ENCODE measurements at places on chromosomes 12 and 14.

DNA sequence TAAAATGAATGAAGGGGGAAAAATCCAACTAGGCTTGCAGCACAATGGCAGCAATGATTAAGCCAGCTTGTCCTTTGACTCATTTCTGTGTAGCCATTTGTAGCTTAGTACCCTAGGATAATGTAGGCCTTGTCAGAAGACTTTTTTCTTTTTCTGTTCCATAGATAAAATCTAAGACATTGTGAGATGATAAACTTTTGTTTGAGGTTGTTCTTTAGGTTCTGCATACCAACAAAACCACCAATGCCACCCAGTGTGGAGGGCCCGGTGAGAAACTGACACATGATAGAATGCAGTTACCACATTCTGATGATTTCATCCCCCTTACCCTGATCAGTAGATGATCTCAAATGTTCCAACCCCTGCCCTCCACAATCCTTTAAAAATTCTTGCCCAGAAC lies 6.6 kb upstream of the KLRD1 start:
- no peak for DNase-seq

DNA sequence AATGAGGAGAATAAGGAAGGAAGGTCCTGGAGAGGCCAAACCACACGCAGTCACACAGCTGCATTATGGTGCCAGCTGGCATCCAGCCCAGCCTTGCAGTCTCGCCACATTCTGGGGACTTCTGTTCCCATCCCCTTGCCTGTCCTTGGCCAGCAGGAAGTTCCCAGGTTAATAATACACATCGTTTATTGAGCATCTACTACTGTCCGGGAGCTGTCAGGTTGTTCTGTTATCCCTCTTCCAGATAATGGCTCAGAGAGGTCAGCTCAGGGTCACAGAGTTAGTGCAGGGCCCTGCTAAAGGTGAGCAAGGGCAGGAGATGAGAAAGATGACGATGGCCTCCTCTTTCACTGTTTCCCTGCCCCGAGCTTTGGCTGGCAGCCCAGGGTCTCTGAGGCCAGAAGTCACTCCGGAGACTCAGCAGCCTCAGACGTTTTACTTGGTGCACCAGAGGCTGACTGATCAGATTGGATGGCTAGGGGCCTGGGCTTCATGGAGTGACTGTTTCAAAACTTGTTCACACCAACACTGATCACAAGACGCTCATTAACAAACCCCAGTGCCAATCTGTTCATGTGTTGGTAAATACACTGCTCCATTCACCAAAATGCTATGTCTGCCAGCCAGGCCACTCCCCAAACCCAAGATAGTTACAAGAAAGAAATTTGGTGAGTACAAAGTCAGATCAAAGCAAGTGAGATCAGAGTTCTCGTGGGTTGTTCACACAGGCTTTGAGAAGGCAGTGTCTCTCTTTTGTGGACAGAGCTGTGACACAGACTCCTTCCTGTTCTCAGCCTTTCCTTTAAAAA lies 79.2 kb downstream of the B4GALNT3 start:
- no peak for DNase-seq

GRCh38 chr14:106044949-106045596 lies 518.7 kb downstream of the TMEM121 start:
- no peak for DNase-seq

- no peak for DNase-seq
Measured at GRCh38 chr12:43111608-43112007, 440.4 kb downstream of the ADAMTS20 start.

DNA sequence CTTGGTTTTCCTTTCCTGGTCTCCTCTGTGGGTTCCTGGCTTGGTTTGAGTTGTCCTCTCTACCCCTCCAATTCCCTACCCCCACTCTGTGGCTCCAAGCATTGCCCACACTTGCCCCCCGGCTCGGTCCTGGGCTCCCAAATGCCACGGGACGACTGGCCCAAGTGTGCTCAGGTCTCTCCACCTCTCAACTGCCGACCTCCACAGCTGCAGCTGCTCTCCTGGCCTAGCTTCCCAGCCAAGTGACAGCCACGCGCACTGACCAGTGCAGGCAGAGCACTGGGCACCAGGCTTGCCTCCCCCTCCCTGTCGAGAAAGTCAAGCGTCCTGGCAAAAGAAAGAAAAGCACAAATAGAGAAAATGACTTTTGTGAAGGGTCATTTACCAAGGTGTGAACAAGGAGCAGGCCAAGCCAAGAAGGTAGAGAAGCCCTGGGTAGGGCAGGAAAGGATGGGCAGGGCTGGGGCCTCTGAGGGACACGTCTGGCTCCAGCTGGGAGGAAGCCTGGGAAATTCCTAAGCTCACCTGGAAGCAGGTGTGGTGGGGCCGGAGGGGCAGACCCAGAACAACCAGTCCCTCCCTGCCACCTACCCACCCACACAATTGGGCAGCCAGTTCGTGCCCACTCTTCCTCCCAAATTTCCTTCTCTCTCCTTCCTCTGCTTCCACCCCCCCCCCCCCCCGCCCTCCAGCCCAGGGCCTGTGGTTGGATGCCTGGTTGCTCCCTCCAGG lies 1.8 kb upstream of the CEP170B start:
- DNase-seq: no peak

GRCh38 chr14:81519200-81520011 lies 14.2 kb downstream of the SEL1L start:
- DNase-seq: no peak

GRCh38 chr14:100065942-100066574 lies 836 bp downstream of the EVL start:
- DNase-seq: no peak

GRCh38 chr14:55929136-55929535 lies 189.1 kb upstream of the PELI2 start:
- peak; percentile 17 for DNase-seq

- DNase-seq: no peak
Measured at GRCh38 chr14:57814726-57815125, 51.2 kb downstream of the SLC35F4 start.

DNA sequence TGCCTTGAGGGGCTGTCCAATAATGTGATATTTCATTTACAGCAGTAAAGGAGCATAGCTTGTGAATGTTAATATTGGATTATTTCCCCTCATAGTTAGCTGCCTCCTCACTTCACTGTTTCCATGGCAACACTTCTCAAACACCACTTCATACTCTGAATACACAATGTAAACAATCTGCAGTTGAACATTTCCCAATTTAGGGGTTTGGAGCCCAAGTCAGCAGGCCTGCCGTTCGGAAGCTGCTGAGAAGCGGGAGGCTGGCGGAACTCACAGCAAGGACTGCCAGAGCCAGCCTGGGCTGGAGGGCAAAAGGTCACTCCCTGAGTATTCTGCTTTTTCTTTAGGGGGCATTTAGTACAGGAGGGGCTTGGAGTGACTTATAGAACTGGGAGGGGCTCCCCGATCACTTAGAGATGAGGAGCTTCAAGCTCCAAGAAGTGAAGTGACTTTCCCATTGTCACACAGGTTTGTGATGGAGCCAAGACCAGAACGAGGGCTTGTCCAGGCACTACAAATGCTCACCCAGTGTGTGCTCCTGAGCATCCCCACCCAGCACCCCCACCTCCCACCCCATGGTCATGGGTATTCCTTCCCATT lies 12.1 kb upstream of the SLC24A4 start:
- DNase-seq: peak; percentile 11

GRCh38 chr14:74407801-74408154 lies 18.2 kb downstream of the SYNDIG1L start:
- no peak for DNase-seq

- DNase-seq: no peak
Measured at GRCh38 chr14:61266436-61266835, 14.7 kb downstream of the TMEM30B start.

- no peak for DNase-seq
Measured at GRCh38 chr12:7091660-7092228, 501 bp downstream of the C1R start.

- peak; percentile 72 for DNase-seq
Measured at GRCh38 chr14:63867933-63868921, 15.4 kb downstream of the SYNE2 start.

GRCh38 chr12:80676856-80677255 lies 30.6 kb upstream of the MYF6 start:
- no peak for DNase-seq

GRCh38 chr12:79895071-79895470 lies 39.8 kb downstream of the PPP1R12A start:
- DNase-seq: no peak

- DNase-seq: peak; percentile 59
Measured at GRCh38 chr12:7667125-7667524, 1.4 kb upstream of the APOBEC1 start.

- DNase-seq: no peak
Measured at GRCh38 chr14:69046476-69046860, 67.4 kb upstream of the ACTN1 start.

DNA sequence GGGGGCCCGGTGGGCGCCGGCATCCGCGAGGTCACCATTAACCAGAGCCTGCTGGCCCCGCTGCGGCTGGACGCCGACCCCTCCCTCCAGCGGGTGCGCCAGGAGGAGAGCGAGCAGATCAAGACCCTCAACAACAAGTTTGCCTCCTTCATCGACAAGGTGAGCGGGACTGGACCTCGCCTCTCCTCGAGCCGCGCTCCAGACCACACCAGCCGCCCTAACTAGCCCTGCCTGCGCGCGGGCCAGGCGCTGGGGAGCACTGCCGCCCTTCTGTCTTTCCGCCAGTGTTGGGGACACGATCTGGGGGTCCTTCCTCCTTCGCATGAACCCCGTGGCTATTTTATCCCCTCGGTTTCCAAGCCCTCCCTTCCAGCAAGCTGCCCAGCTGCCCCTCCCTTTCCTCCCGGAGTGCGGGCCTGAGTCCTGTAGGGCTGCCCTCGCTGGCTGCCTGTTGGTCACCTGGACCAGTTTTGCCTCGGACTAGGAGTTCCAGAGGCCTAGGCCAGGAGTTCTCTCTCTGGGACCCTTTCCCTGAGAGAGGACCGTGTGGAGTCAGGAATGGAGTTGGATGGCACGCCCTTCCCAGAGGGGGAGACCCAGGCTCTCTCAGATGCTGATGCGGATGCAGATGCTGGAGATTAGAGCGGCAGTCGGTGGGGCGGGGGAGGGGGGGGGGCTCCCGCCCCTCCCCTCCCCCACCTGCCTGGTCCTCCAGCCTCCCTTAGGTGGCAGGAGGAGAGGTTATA lies 592 bp downstream of the KRT7 start:
- DNase-seq: no peak

- no peak for DNase-seq
Measured at GRCh38 chr14:98130691-98131090, 1141.3 kb downstream of the BCL11B start.

GRCh38 chr12:16359512-16360491 lies 12.4 kb downstream of the MGST1 start:
- DNase-seq: peak; percentile 45

GRCh38 chr14:32167907-32168306 lies 33.9 kb upstream of the RNU6-7 start:
- DNase-seq: no peak

DNA sequence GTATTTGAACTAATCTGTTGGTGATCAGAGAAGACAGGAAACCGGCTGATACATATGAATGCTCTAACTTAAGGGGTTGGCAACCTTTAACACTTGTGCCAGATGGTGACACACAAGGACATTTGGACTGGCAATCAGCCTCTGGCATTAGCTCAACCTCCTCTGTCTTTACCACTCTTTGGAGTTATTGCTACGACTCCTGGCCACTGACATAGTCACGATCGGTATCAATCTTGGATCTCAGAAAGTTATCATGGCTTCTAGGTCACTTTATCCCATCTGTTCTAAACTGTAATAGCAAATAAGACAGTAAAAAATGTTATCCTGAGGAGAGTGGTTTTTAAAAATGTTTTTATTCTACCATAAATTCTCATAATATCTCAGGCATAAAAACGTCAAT lies 575.2 kb upstream of the MDGA2 start:
- no peak for DNase-seq

- peak; percentile 48 for DNase-seq
Measured at GRCh38 chr12:122499991-122500684, 594 bp downstream of the ZCCHC8 start.

GRCh38 chr12:82144505-82144904 lies 213.7 kb downstream of the CCDC59 start:
- no peak for DNase-seq

GRCh38 chr14:35231207-35231760 lies 60.9 kb upstream of the PSMA6 start:
- no peak for DNase-seq

GRCh38 chr14:76574416-76575095 lies 186.7 kb upstream of the VASH1 start:
- no peak for DNase-seq

DNA sequence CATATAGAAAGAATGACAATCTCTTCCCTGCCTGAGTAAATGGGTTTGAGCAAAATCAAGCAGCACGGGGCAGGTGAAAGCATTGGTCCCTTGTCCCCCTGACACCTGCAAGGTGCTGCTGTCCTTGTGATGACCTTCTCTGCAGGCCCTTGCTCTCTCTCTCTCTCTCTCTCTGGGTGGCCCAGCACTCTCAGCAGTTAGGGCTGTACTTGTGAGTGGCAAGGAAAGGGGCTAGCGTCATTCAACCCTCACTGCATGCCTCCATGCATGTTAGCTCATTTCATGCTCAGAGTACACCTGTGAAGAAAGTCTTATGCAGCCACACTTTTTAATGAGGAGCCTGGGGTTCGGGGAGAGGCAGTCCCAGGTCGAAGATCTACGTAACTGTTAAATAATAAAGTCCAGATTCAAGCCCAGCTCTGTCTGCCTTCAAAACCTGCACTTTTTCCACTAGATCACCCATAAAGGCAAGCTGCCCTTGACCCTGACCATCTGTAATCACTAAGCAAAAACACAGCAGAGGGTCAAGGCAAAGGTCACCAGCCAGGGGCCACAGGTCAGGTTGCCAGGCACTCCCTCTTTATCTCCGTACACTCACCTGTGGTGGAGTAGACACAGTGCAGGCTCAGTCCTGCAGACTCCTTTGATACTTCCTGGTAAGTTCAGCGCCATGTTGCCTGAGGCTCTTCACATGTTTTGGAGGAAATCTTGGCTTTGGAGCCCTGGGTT lies 44.9 kb upstream of the CLMN start:
- no peak for DNase-seq

- no peak for DNase-seq
Measured at GRCh38 chr12:49198431-49199155, 9.7 kb upstream of the TUBA1A start.

GRCh38 chr14:34502001-34502400 lies 37.5 kb downstream of the EAPP start:
- no peak for DNase-seq

DNA sequence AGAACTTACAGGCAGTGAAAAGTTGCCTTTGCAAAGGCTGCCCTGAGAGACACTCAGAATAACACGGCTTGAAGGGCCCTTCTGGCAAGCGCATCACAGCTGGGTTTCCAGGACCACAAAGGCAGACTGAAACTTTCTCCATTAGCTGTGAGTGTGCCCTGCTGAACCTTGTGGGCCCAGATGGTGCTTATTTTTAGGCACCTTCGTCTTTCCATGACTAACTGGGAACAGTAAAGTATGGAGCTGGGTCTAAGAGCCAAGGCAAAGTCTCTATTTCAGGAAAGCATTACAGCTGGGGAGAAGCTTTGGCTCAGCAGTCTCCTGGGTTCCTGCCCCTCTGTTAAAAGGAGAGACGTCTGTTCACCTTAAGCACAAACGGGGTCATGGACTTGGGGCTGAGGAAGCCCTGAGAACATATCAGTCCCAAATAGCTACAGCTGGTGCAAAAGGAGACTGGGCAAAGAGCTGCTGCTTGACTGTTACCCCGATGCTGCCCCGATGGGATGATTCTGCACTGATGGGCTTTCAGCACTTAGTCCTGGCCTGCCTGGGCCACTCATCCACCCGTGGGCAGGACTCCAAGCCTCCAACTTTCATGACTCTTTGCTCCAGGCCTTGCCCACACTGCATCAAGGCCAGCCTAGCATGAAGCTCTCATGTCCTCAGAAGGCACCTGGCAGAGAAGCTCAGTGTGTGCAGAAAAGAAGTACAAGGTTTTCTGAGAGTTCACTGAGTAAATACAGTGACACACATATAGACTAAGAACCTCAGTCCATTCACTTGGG lies 248.3 kb downstream of the PHLDA1 start:
- no peak for DNase-seq

Measured in large intestine (tissue), 12 donors.